ENCODE measurements at places on chromosomes 5 and 9.

- DNase-seq: no peak
Observed at GRCh38 chr5:53191548-53192165, 82.1 kb upstream of the MOCS2 start.

DNA sequence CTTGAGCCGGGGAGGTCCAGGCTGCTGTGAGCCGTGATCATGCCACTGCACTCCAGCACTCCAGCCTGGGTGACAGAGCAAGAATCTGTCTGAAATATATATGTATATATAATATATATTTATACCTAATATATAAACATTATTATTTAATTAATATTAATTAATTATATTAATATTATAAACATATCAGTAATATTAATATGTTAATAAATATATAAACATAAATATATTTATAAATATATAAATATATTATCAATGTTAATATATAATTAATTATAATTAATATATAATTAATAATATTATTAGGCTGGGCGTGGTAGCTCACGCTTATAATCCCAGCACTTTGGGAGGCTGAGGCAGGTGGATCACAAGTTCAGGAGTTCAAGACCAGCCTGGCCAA lies 41.1 kb downstream of the F2R start:
- no peak for DNase-seq

GRCh38 chr9:132424857-132425674 lies 15.1 kb downstream of the CFAP77 start:
- no peak for DNase-seq

- no peak for DNase-seq
Observed at GRCh38 chr5:180018347-180019060, 53.1 kb downstream of the RNF130 start.

DNA sequence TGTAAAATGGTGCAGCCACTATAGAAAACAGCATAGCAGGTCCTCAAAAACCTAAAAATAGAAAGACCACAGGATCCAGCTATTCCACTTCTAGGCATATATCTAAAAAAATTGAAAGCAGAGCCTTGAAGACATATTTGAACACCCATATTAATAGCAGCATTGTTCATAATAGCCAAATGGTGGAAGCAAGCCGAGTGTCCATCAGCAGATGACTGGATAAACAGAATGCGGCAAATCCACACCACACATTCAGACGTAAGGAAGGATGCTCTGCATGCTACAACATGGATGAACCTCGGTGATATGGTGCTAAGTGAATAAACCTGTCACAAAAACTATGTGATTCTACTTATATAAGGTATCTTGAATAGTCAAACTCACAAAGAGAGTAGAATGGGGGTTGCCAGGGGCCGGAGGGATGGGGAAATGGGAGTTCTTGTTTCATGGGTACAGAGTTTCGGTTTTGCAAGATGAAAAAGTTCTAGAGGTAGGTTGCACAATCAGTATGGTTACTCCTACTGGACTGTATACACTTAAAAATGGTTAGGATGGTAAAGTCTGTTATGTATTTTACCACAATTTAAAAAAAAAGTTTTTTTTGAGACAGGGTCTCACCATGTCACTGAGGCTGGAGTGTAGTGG lies 17.1 kb upstream of the HSD17B3 start:
- DNase-seq: no peak

- no peak for DNase-seq
Observed at GRCh38 chr5:149820012-149820411, 89.9 kb downstream of the PPARGC1B start.

DNA sequence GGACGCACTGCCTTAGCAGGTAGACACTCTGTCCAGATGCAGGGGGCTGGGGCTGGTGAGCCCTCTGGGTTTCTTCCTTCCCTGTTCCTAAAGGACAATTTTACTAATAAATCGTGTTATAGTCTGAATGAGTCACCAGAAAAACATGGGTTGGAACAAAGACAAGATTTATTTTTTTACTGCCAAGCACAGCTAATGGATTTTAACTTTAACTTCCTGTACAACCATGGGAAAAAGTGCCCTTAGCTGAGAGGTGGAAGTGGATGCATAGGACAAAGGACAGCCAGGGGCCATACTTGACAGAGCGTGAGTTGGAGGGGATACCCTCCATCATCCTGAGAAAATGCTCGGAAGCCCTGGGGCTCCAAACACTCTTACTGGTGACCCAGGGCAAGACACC lies 300.7 kb downstream of the MSX2 start:
- DNase-seq: no peak

DNA sequence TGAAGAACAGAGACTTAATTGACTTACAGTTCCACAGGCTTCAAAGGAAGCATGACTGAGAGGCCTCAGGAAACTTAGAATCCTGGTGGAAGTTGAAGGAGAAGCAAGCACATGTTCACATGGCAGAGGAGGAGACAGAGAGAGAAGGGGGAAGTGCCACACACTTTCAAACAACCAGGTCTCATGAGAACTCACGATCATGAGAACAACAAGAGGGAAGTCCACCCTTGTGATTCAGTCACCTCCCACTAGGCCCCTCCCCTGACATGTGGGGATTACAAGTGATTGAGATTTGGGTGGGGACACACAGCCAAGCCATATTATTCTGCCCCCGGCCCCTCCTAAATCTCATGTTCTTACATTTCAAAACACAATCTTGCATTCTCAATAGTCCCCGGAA lies 19.5 kb downstream of the NR3C1 start:
- no peak for DNase-seq

DNA sequence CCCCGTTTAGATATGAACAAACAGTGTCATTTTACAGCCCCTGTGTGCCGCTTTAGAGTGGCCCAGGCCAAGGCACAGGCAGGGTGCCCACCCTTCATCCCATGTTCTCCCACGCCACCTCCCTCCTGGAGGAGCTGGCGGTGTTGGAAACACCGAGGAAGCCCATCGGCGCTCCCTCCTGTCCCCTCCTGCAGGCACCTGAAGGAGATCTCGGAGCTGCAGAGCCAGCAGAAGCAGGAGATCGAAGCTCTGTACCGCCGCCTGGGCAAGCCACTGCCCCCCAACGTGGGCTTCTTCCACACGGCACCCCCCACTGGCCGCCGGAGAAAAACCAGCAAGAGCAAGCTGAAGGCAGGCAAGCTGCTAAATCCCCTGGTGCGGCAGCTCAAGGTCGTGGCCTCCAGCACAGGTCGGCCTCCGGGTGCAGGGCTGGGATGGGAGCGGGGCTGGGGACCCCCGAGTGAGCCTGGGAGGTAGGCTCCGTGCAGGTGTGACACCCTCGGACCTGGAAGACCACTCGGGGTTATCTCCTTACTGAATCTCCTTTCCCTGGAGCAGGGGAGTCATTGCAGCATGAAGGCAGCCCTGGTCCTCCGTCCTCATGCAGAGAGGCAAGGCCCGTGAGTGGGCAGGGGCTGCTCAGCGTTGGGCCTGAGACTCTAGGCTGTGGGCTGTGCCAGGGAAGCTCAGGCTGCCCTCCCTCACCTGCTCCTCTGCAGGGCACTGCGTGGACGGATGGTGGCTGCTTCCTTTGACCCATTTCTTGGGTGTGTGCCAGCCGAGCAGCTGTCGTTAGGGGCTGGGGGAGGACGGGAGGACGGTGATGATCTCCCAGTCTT lies 113.9 kb downstream of the WNK2 start:
- DNase-seq: no peak

GRCh38 chr9:93305497-93306020 lies 121.6 kb downstream of the WNK2 start:
- DNase-seq: no peak

DNA sequence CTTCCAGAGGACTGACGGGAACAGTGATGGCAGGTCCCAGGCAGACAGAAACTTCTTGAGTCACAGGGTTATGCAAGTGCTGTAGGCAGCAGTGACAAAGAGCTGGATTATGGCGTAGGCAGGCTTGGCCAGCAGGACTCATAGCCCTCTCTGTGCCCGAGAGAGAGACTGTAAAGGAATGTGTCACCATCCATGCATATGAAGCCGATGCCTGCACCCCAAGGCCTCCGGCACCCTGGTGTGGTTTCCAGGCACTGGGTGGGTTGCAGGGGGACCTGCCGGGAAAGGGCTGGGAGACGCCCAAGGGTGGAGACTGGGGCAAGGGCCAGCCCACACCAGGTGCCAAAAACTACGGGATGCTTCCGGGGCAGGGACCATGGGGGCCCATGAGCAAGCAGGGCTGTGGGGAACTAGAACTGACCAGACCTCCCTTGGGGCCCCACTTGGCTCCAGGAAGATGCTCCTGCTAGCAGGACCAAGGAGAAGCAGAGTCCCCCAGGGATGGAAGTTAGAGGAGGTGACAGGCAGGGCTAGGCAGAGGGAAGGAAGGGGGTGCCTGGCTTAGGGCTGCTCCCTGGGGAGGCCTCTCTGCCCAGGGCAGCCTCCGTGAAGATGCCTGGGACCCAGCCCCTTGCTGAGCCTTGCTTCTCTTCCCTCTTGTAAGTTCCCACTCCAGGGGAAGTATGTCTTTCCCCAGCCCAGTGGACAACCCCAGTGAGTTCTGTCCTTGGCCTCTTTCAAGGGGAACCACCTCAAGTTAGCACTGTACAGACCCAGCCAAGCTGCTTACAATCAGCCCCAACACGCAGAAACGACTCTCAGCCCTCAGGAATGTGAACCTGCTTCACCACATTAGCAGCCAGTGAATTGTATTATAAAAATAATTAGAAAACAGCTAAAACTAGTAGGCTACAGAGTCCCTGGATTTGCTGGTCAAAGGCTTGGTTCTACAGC lies 10.5 kb upstream of the IPPK start:
- DNase-seq: no peak

DNA sequence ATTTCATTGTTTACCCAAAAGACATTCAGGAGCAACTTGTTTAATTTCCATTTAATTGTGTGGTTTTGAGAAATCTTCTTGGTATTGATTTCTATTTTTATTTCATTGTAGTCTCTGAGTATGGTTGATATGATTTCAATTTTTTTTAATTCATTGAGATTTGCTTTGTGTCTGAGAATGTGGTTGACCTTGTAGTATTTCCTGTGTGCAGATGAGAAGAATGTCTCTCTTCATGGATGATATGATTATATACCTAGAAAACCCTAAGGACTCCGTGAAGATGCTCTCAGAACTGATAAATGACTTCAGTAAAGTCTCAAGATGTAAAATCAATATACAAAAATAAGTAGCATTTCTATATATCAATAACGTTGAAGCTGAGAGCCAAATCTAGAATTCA lies 202.4 kb upstream of the CDH9 start:
- no peak for DNase-seq

DNA sequence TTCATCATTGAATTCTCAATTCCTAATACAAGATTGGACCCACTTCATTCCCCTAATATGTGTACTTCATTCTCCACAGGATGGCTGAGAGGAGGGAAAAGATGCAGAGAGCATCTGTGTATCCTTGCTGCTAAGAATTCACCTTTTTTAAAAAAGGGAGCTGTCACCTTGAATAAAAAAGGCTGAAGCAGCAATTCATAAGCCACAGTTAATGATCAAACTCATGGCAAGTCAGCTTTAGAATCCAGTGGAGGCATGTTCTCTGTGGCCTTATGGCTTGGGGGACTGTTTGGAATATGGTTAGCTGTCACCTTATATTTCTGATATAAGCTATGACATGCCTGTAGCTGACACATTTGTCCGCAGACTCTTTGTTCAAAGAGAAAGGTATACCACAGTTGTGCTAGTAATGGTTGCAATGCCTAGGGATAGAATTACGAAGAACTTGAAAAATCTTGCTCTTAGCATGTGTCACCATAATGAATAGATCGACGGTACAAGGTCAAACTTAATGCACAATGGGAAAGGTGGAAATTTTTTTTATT lies 256.8 kb upstream of the TNC start:
- DNase-seq: no peak

GRCh38 chr5:173497685-173498084 lies 118.8 kb downstream of the BOD1 start:
- no peak for DNase-seq

DNA sequence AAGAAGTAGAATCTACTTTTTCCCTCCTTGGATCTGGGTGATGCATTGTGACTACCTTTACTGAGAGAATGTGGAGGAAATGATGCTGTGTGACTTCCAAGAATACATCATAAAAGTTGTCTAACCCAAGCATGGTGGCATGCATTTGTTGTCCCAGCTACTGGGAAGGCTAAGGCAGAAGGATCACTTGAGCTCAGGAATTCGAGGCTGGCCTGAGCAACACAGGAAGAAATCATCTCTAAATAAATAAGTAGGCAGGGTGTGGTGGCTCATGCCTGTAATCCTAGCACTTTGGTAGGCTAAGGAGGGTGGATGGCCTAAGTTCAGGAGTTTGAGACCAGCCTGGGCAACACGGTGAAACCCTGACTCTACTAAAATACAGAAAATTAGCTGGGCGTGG lies 143.2 kb upstream of the VLDLR start:
- DNase-seq: no peak

GRCh38 chr9:24051587-24051986 lies 225.5 kb upstream of the ELAVL2 start:
- no peak for DNase-seq

DNA sequence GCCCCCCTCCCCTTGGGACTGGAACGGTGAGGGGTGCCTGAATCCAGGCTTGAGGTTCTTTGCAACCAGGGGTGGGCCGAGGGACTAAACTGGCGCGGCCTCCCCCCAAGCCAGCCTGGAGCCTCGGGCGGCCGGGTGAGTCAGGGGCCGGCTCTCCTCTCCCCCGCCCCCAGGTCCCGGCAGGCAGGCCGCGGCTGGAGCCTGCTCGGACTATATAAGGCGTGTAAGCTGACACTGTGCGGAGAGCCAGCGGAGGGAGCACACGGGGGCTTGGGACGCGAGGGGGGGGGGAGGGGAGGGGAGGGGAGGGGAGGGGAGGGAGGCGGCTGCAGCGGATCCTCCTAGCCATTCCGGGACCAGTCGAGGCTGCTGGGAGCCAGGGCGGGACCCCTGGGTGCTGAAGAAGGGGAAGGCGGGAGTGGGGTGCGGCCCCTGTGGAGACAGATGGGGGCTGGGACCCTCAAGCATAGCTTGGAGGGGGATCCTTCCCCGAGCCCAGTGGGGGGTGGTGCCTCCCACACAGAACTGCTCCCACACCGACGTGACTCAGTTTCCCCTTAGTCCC lies 595 bp downstream of the PDLIM7 start:
- DNase-seq: peak; percentile 9

GRCh38 chr9:137075275-137075775 lies 2.0 kb upstream of the UAP1L1 start:
- no peak for DNase-seq

GRCh38 chr5:166441-167372 lies 24.6 kb upstream of the LRRC14B start:
- no peak for DNase-seq
